Bronchus fibroblast of lung (primary cell): ENCODE measurements at places on chromosomes 1 and 21. TPM values are rescaled to one million over a fixed set of nuclear protein-coding genes. Genes with fewer than 3 reads are reported as not detected.

SPATA17 gene
- 0.15 and 0.84 TPM in 2 replicates for total RNA-seq

MAP3K21 gene
- 0.67 and 0.89 TPM in 2 replicates for total RNA-seq

CFAP141 gene
- not detected in 2 replicates for total RNA-seq

SOX13 gene
- total RNA-seq, result 5.6 and 7.1 TPM in 2 replicates

UMODL1 gene
- not detected in 2 replicates for total RNA-seq

S100B gene
- total RNA-seq, result 1.3 and 2.2 TPM in 2 replicates

OR4F16 gene
- total RNA-seq, result not detected in 2 replicates
